Fibroblast of skin of left biceps (primary cell): ENCODE measurements at places on chromosomes 2 and 18.

- DNase-seq: no peak
These were observed 16.7 kb upstream of the PID1 start for GRCh38 chr2:229287823-229288222.

GRCh38 chr2:177334940-177335543, 57.5 kb upstream of the AGPS start:
- no peak for DNase-seq

DNA sequence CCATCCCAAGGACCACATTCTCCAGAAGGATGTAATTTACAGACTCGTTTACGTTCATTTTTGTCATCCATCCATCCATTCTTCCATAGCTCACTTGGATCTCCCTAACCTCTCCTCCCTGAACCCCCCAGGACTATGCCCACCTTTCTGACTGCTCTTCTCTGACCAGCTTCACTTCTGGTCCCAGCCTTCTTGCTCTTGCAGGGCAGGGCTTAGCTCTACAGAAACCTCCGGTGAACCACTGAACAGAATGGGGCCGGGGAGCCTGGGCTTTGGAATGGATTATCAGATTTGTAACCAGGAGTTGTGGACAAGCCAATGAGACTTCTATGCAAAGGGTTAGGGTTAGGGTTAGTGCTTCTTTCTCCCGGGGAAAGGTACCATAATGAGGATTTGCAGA, 95.0 kb downstream of the TGFA start:
- no peak for DNase-seq

DNA sequence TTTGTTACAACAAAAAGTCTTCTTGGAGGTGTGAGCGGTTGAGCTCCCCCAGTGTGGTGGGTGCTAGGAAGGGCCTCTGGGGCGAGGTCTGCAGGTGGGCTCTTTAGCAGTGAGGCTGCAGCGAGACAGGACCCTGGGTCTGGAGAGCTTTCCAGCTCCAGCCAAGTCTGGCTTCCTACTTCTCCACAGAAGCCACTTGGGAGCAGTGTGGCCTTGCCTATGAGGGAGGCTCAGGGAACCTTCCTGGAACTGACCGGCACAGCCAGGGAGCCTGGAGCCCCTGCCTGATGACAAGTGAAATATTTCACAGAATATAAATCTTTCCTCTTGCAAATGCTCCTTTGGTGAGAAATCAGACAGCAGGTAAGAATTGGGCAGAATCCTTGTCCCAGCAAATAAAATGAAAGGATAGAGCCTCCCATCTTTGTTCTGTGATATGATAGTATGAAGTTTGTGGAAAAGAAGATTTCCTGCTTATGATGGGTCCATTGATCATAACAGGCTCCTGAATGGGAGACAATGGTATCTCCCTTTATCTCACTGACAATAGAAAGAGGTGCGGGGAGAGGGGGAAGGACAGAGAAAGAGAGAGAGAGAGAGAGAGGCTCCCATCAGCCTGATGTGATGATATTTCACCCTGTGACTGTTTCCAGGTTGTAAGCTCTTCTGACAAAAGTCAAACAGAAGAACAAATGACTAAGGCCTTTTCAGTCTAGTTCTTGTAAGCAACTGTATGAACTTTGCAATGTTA, 289.8 kb upstream of the SPRED2 start:
- DNase-seq: no peak

- DNase-seq: peak; percentile 93
These were observed 10.4 kb downstream of the ERFE start for GRCh38 chr2:238169048-238169707.

DNA sequence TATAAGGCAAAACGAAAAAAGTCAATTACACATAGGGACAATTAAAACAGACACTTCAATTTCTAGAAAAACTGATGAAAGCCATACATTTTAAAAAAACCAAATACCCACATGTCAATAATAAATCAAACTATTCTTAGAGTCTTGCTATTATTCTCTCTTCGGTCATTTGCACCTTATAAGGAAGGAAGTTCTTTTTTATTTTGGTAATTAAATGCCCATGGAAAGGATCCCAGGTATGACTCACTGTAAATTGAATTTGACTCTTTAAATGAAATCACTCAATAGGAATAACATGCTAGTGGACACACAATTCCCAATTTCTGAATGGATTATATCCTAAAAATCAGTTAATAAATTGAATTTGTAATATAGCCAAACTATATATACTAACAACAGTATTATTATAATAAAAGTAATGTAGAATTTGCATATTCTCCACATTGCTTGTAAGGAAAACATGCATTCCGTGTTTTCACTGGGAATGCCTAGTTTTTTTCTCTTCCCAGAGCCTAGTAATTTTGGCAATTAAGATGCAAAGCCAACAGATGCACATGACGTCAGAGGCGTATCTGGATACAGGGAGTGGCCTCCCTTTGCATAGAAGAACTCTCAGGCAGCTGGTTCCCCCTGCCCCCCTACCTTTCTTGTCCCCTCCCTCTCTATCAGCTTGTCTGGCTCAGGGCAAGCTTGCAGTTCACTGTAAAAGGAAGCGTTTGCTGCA, 153.5 kb upstream of the PGAP1 start:
- no peak for DNase-seq

GRCh38 chr2:28662468-28663181, 89.0 kb upstream of the PPP1CB start:
- DNase-seq: no peak

- no peak for DNase-seq
These were observed 121.6 kb downstream of the SPP2 start for GRCh38 chr2:234172066-234172465.

DNA sequence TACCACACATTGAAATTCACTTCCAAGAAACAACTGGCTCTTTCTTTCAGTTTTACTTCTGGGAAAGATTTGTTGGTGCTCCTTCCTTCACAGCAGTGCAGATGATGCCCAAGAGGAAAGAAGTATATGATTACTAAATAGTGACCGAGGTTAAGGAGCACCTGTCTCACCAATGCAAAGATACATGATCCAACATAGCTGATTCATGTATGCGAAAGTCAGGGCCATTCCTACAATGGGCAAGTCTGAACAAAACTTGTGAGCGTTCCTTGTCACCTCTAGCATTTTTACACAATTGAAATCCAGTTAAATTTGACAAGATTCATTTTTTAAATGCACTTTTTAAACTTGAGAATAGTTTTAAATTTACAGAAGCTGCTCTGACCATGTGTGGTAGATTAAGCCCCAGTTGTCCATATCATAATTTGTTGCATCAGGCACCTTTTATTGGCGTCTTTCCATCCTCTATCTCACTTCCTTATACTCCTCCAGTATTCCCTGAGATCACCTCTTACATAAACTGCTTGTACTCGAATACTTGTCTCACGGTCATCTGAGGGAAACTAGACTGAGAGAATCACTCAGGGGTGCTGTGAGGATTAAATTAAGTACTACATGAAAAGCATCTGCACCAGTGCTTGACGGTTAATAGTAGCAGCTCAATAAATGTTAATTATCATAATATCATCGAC, 438.8 kb upstream of the CDH20 start:
- no peak for DNase-seq

GRCh38 chr2:110977403-110977802, 143.3 kb upstream of the BCL2L11 start:
- no peak for DNase-seq

DNA sequence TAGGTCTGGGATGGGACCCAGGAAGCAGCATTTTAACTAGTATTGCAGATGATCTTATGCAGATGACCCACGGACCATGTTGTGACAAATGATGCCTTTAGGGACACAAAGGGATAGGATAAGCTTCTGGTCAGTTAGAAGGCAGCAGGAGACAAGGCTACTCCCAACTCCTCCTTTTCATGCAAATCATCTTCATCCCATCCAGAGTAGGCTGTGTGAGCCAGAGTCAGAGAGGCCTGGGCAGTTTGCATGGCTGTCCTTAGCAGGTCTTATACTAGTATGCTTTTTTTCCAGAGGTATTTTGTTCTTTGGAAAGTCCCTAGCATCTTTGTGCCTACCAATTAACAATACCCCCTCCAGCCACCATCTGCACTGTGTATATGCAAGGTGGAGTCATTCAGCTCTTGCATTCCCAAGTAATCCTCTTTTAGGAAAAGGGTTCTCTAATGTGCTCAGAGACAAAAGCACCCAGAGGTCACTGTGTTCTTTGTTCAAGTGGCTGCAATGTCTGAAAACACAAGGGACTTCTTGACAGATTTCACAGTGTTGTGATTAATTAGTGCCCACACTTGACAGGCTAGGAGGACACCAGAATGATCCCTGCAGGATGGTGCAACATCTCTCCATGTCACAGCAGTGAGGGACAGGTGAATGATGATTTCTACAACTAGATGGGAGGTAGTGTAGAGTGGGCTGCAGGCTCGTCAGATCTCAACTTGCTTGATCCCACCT, 225.8 kb downstream of the NCKAP5 start:
- DNase-seq: no peak

DNA sequence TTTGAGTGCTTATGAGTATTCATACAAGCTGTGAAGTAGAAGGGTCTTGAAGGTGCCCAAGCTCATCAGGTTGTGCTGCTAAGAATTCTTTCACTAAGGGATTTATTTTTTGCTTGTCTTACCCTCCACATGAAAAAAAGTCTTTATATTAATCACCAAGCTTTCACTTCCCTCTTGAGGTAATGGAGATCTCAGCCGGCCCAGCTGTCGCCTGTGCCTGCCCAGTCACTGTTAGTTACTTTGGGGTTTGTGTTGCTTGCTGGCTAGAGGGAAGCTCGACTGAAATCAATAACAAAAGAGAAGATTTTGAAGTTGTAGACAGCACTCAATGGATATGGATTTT, 21.9 kb downstream of the MC2R start:
- DNase-seq: no peak

DNA sequence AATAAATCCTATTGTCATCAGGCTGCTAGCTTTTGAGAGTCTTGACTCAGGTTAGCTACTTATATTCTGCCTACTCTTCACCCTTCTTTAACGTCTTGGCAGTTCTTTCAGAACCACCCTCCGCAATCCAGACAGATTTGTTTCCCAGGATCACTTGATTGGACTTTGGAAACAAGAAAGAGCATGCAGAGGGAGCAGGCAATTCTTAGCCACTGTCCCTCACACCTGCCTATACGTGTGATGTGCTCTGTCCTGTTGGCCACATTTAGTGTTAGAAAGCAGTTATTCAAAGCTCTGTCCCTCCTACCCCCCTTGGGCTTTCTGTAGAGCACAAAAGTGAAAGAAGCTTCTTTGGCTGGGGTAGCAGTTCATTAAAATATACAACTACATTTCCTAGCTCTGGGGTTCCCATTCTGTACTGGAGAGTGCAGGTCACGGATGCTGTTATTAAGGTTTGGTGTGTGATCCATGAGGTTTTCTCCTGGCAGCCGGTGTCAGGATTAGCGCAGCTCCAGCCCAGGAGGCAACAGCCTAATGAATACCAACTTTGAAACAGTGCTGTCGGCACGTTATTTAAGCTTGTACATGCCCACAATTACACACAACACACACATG, 6.3 kb downstream of the FZD5 start:
- DNase-seq: no peak

DNA sequence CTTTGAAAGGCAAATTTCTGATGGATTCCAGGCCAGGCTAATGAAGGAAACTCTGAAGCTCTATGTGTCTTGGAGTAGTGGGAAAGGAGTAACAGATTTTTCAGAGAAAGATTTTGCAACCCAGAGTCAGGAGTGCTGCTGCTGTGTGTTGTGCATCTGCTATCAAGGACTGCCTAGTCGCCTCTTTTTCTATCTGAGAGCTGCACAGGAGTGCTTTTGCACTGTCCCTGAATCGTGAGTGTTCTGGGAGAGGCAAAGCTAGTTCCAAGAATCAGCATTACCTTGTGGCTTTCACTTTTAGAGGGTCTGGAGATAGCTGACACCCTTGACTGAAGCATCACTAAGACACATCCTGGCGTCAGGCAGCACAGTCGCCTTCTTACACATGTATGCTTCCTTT, 336.4 kb downstream of the PARD3B start:
- DNase-seq: no peak

GRCh38 chr2:236549165-236549564, 20.5 kb upstream of the ACKR3 start:
- DNase-seq: no peak

GRCh38 chr2:12725233-12726187, 8.8 kb downstream of the TRIB2 start:
- DNase-seq: no peak

GRCh38 chr18:26926066-26926675, 60.7 kb upstream of the AQP4 start:
- no peak for DNase-seq

DNA sequence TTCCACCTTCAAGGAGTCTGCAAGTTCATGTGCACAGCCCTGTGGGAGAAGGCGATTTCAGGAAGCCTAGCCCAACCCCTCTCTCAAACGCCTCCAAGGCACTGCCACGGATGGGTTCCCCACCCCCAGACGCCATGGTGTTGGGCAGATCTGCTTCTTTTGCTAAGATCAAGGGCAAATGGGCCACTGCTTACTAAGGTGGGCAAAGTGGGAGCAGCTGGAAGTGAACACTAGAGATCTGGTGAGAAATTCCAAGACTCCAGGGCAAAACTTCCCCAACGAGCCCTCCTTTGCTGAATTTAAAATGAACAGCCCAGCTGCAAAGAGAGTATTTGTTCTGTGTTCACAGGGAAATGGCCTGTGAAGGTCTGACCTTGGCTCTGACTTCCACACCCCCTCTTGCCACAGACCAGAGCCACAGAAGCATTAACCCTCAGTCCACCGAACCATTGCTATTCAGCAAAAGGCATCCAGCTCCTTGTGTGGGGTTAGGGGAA, 45.1 kb upstream of the ZBTB7C start:
- DNase-seq: no peak

DNA sequence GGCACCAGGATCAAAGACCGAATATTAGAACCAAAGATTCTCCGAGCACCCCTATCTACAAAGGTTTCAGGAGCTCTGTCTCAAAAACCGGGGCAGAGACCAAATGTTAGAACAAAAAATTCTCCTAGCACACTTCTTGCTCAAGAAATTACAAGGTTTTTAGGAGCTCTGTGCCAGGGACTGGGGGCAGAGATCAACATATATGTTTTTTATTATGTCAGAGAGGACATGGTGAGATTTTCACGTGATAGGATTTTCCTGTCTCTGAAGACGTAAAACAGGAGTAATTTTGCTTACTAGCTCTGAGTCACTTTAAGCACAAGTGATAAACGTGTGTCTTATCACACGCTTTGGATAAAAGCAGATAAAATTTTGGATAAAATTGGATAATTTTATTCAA, 34.8 kb upstream of the ODC1 start:
- DNase-seq: no peak

- DNase-seq: no peak
These were observed 188.2 kb downstream of the BCL2 start for GRCh38 chr18:63131106-63131958.
